Stimulated activated naive CD8-positive, alpha-beta T cell treated with anti-CD3 and anti-CD28 coated beads, Interleukin-15, Interleukin-2, amounts not matched to agents 100 U/mL and 50 U/mL, for 24 hours (primary cell): ENCODE measurements at places on chromosomes 2 and 18.

DNA sequence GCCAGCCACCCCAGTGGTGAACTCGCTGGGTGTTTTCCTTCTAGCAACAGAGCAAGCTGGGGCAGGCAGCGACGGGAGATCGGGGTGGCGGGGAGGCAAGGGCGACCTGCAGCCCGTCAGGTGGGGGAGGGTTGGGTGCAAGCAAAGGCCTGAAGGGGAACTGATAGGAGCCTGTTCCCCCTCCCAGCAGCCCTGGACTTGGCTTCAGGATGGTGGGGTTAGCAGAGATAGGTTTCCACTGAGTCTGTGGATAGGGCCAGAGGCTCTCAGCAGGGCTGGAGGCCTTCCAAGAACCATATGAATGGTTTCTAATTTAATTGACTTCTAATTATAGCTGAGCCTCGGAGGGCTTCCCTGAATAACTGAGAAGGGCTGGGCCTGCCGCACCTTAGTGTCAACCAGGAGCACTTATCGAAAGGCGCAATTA, 55.3 kb downstream of the EDAR start:
- no peak for DNase-seq

DNA sequence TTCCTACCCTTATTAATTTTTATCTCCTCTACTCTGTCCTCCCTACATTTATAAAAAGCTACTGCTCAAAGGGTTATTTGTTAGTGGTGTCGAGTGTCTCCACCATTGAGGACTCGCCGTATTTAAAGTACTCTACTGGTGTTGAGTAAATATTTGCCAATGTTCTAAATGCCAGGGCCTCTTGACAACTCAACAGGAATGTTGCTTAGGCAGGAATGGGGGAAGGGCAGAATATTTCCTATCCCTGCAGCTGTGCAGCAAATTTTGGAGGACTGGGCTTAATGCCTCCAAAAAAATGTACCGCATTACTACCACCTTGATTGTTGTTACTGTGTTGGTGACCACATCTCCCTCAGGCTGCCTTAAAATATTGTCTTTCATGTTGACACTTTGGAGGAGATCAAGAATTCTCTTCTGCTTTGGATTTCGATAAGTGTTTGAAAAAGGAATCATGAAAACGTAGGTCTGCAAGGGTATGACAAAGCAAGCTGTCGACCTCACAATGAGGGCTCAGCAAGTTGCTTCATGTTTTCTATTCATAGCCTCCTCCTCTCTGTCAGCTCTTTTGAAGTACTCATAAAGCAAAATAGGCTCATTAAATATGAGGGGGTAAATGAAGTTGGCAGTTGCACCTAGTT, 84.3 kb downstream of the EFEMP1 start:
- DNase-seq: no peak

GRCh38 chr18:35116784-35117318, 75.6 kb downstream of the MAPRE2 start:
- DNase-seq: no peak

- DNase-seq: no peak
Measured at GRCh38 chr2:152245653-152246052, 70.1 kb upstream of the STAM2 start.

GRCh38 chr2:13240061-13240460, 523.3 kb downstream of the TRIB2 start:
- DNase-seq: no peak

- no peak for DNase-seq
Measured at GRCh38 chr18:65372904-65373303, 377.9 kb upstream of the CDH7 start.

- no peak for DNase-seq
Measured at GRCh38 chr18:70448588-70448987, 159.7 kb downstream of the SOCS6 start.

DNA sequence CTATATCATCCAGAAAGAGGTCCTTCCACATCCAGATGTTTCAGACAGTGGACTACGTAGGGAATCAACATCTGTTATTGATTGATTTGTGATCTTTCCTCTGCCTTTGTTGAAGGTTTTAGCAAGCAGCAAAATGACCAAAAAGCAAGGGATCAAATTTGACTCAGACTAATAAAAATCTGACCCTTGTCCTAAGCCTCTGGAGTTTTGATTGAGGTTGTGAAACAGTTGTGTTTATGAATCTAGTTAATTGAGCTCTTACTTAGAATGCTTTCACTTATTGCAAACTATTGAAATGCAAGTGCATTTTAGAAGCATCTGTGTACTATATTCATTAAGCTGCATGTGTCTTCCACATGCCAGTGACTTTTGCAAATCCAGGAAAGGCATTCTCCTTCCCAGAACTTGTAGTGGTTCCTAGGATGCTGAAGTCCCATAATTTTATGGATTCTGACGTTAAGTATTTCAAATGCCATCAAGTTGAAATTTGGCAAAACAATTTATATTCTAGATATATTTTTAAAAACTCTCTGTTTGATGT, 116.0 kb downstream of the MTX2 start:
- DNase-seq: no peak

DNA sequence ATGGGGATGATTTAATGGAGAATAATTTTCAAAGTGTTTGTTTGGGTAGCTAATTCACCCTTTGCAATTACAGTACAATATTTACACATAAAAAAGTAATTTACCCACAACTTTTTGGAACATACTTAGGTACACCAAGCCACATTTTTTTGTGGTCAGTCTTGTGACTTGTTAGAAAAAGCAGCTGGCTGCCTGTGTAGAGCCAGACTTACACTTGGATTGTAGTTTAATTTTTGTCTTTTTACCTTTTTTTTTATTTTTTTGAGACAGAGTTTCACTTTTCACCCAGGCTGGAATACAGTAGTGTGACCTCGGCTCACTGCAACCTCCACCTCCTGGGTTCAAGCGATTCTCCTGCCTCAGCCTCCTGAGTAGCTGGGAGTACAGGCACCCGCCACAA, 45.4 kb downstream of the RALBP1 start:
- DNase-seq: no peak

DNA sequence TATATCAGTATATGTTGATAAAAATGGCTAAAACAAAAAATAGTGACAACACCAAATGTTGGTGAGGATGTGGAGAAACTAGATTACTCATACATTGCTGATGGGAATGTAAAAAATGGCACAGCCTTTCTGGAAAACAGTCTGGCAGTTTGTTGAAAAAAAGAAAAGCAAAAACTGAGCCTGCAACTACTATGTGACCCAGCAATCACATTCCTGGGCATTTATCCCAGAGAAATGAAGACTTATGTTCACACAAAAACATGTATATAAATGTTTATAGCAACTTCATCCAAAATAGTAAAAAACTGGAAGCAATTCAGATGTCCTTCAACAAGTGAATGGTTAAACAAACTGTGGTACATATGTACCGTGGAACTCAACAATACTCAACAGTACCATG, 7.5 kb upstream of the KDSR start:
- DNase-seq: no peak

DNA sequence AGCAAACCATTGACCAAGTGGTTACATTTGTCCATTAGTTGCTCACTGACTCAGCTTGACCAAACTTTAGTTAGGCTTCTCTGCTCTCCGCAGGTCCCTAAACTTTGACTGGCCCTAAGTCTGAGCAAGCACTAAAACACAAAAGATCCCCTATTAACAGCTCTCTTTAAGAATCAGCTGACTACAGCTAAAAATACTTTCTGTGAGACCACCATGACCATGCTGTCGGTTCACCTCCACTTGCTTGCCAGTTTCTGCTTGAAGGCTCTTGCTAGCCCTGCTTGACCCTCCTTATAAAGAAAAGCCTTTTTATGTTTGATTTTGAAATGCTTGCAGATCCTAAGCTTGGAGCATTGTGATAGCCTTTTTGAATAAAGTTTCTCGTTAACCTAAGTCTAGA, 40.4 kb upstream of the RIT2 start:
- DNase-seq: no peak

DNA sequence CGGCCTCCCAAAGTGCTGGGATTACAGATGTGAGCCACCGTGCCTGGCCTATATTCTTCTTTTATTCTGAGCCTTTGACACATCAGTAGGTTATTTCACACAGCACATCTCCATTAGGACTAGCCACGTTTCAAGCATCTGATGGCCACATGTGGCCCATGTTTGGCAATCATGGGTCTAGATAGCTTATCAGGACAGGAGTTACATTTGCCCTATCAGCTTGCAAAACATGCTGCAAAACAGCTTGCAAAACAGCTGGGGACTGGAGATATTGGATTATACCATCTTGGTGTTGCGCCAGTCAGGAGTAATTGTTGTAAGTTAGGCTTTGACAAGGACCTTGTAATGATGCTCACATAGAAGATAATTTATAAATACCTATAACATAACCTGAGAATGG, 94.9 kb downstream of the GBX2 start:
- DNase-seq: no peak

DNA sequence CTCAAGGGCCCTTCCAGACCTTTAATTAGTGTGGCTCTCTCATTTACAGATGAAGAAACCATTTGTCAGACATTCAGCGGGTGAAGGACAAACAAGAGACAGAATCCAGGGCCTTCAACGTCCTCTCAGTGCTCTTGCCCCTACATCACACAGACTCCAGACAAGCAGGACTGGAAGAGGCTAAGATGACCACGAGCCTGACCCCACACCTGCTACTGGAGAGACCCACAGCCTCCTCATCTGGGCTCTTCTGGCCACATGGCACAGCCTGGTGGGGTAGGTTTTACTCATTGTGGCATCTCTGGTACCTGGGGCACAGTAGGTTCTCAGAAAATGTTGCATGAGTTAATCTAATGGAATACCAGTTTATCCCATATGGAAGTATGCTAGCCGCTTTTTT, 69.6 kb upstream of the TMEM247 start:
- no peak for DNase-seq

- no peak for DNase-seq
Measured at GRCh38 chr18:56873441-56874140, 222.4 kb downstream of the WDR7 start.

DNA sequence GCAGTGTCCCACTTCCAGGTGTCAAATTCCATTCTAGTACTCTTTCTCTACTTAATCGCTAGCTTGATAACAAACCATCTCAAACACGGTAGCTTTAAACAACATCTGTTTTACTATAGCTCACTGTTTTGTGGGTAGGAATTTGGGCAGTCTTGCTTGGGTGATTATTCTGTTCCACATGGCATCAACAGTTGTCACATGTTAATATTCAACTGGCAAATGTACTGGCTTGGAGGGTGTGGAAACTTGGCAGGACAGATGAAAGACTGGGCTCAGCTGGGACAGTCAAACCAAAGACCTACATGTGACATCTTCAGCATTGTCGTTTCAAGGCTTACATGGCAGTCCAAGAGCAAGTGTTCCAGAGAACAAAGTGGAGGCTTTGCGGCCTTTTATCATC, 241.8 kb downstream of the PTH2R start:
- no peak for DNase-seq

GRCh38 chr18:58975781-58976180, 111.1 kb downstream of the ZNF532 start:
- no peak for DNase-seq

DNA sequence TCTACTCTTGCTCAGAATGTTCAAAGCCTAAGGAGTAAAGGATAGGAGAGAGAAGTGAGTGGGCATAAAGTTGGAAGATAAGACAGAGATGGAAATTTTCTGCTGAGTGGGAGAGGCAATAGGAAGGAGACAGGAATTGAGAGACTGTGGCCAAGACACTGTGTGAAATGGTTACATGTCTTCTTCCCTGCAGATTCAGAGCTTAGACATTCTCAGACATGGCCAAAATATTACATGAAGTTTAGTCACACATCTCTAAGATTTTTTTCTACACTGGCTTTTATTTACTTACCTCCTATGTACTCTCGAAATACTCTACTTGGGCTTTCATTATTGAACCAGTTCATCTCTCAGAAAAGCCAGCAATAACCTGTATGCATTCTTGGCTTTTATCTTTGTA, 363.0 kb upstream of the FANCL start:
- DNase-seq: no peak

GRCh38 chr2:80545420-80546210, 241.1 kb upstream of the LRRTM1 start:
- no peak for DNase-seq

DNA sequence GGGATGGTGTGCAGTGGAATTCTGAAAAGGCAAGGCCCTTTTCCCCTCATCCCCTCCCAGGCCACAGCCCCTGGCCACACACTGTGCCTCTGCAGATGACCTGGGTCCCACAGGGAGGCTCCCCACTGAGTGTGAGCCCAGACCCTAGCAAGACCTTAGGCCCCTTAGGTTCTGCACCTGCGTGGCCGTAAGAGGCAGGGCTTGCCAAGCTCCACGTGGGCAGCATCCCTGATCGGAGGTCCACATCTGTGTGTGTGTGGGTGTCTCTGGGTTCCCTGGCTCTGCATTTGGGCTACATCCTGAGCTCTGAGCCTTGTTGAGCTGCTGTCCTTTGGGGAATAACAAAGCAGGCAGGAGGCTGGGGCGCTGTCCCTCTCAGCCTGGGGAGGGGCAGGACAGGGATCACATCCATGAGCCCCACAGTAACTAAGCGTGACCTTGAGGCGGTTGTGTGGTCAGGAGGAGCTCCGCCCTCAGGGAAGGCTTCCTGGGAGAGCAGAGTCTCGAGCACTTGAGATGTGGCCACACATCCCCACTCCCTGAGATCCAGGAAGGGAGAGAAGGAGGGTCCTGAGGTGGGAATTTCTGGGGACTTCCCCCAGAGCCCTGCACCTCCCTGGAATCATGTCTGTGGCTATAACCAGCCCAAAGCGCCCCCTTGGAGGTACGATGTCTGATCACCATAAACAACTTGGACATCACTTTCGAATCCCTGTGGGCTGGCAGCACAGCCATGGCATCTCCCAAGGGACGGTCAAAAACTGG, 84.8 kb downstream of the STPG4 start:
- no peak for DNase-seq

DNA sequence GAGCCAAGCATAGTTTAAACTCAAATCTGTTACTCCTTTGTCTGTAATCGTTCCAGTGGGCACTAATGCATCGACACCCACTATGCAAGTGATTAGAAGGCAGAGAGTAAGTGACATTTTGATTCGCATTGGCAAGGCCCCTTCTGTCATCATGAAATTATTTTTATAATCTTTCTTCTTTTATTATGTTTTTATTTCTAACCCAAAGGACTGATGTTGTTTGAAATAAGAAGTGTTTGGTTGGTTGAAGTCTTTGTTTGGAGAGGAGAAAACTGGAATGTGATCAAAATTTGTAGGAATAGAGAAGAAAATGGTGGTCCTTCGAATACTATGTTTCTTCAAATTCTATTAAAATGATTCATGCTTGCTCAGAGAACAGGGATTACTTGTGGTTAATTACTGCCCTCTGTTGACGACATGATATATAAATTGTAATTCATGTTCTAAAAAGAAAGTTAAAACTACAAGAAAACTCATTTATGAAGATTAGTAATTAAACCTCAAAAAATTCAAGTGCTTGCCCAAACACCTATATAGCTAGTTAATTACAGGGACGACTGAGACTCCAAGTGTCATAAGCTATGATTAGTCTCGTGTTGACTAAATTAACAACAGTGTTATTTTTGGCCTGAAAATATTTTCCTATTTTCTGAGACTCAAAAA, 26.4 kb upstream of the TFPI start:
- no peak for DNase-seq

GRCh38 chr2:237638176-237638575, 10.8 kb downstream of the LRRFIP1 start:
- no peak for DNase-seq
